ENCODE measurements at places on chromosomes 16 and 17.

DNA sequence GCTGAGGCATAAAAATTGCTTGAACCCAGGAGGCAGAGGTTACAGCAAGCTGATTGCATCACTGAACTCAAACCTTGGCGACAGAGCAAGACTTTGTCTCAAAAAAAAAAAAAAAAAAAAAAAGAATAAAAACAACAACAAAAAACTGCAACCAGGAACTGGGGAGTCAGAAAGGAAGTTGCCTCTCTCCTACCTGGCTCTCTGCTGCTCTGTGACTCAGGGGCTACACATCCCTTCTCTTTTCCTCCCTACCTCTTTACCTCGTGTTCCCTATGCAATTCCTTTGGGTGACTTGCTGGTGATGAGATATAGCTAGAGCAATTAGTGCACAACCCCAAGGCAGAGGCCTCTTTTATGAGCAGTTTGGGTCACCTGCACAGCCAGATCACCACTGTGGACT lies 95.9 kb downstream of the ABCC1 start:
- DNase-seq, result no peak

GRCh38 chr17:2222901-2223616 lies 80.5 kb downstream of the SMG6 start:
- DNase-seq, result peak; percentile 51

DNA sequence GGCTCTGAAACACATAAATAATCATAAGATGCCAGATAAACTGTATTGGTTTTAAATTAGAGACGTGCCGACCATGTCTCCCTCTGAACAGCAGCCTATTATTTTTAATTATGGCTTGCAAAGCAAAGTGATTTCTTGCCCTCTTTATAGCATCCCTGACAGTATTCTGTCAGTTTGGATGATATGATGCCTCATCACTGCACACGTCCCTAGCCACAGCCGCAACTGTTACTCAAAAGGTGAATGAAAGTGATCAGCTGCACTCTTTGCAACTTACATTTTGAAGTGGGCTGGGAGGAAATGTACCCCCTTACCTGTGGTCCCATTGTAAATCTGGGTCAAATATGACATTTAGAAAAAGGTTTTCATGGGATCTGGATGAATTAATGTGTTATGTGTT lies 389.9 kb downstream of the MAF start:
- DNase-seq, result no peak

DNA sequence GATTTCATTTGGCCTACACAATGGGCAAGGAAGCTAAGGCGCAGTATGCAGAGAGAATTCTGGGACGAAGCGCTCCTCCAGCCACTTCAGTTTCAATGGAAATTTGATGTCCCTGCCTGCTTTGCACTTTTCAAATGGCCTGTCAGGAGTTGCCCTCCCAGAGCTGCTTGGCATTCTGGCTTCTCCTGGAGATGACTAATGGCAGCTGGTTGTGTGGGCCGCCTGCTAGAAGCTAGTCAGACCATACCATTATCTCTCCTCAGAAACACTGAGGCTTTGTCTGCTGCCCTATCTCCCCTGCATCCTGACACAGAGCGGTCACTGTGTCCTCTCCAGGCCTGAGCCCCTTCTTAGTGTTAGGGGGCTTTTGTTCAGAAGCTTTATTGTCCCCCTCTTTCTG lies 180.1 kb downstream of the SPECC1 start:
- no peak for DNase-seq

DNA sequence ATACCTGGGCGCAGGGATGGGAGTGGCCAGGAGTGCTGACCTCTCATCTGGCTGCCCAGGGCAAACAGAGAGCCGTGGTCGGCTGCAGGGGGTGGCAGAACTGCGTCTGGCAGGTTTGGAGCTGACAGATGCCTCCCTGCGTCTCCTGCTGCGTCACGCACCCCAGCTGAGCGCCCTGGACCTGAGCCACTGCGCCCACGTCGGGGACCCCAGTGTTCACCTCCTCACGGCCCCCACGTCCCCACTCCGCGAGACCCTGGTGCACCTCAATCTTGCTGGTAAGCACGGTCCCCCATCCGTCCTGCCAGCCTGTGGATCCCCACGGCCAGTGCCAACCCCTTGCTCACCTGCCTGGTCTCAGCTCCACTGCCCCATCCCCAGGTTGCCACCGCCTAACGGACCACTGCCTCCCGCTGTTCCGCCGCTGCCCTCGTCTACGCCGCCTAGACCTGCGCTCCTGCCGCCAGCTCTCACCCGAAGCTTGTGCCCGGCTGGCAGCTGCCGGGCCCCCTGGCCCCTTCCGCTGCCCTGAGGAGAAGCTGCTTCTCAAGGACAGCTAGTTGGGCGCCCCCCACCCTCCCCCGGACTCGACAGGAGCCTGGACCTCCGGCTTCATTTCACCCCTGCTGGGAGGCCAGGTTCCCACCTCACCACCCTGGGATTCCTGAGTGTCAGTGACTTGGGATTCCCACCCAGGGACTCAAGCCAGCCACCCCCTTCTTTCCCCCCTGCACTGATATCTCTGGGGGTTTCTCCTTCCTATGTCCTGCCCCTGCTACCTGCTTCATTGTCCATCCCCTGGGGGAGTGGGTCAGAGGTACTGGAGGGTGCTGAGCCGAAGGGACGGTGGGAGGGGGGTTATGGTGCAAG lies 2.0 kb upstream of the ORAI3 start:
- no peak for DNase-seq

DNA sequence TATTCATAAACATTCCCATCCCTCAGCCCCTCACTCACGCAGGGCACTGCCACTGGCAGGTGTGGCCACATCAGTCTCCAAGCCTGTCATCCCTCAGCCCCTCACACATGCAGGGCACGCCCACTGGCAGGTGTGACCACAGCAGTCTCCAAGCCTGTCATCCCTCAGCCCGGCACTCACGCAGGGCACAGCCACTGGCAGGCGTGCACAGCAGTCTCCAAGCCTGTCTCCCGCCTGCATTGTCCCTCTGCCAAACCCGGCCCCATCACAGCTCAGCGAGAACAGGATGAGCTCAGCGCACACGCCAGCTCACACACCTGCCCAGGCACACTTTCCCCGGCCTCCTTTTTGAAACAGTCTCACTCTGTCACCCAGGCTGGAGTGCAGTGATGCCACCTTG lies 11.4 kb upstream of the KREMEN2 start:
- no peak for DNase-seq

GRCh38 chr16:55283812-55284717 lies 39.9 kb upstream of the IRX6 start:
- DNase-seq, result no peak
